ENCODE measurements at places on chromosomes 16 and 17. TPM values are rescaled to one million over a fixed set of nuclear protein-coding genes. Genes with fewer than 3 reads are reported as not detected.
A peak's percentile ranks its signal among the peaks of the same experiment; 100 is the strongest.

- DNase-seq, result no peak
- no peaks in the 10 kb centered on the region for H3K36me3 ChIP-seq
- H3K4me3 ChIP-seq, result no peak overlapping the region
- peaks cover 20% of the 10 kb centered on the region for H3K4me1 ChIP-seq
- no peak overlapping the region for H3K27ac ChIP-seq
- H3K27me3 ChIP-seq, result no peaks in the 10 kb centered on the region
Observed at GRCh38 chr17:41420134-41420533, 4.3 kb downstream of the KRT37 start.

GRCh38 chr17:32586666-32587065, 99.9 kb downstream of the CDK5R1 start:
- DNase-seq, result no peak
- H3K4me1 ChIP-seq, result no peaks in the 10 kb centered on the region
- no peaks in the 10 kb centered on the region for H3K36me3 ChIP-seq
- H3K27me3 ChIP-seq, result no peaks in the 10 kb centered on the region

OR1E2 gene
- not detected for total RNA-seq

- no peak overlapping the region for H3K27ac ChIP-seq
- H3K36me3 ChIP-seq, result peaks cover 45% of the 10 kb centered on the region
- DNase-seq, result no peak
- H3K27me3 ChIP-seq, result no peaks in the 10 kb centered on the region
- peaks cover 28% of the 10 kb centered on the region for H3K4me1 ChIP-seq
Observed at GRCh38 chr16:67901734-67902133, 8.7 kb downstream of the PSKH1 start.

- H3K4me3 ChIP-seq, result no peak overlapping the region
- H3K4me1 ChIP-seq, result peaks cover 30% of the 10 kb centered on the region
- no peaks in the 10 kb centered on the region for H3K36me3 ChIP-seq
- DNase-seq, result peak; percentile 85
- H3K27ac ChIP-seq, result no peak overlapping the region
Observed at GRCh38 chr17:38608648-38609047, 2.9 kb upstream of the SRCIN1 start.

DNA sequence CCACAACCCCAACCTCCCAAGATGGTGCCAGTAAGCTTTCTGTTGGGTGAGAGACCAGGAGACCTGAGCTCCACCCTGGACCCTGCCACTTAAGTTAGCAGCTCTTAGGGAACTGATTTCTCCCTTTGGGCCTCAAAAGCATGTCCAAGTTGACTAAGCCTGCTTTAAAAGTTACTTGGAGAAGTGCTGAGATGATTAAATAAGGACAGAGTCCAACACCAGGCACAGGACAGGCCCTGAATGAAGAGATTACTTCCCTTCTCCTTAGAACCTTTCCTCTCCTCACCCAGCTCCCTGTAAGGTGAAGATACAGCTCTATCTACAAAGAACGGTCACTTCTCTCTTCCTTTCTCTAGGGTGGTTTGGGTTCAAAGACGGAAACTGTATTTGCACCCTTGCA, 162.6 kb downstream of the XYLT1 start:
- no peak overlapping the region for H3K27ac ChIP-seq
- DNase-seq, result no peak
- no peaks in the 10 kb centered on the region for H3K36me3 ChIP-seq

AIPL1 gene
- not detected for total RNA-seq

DNA sequence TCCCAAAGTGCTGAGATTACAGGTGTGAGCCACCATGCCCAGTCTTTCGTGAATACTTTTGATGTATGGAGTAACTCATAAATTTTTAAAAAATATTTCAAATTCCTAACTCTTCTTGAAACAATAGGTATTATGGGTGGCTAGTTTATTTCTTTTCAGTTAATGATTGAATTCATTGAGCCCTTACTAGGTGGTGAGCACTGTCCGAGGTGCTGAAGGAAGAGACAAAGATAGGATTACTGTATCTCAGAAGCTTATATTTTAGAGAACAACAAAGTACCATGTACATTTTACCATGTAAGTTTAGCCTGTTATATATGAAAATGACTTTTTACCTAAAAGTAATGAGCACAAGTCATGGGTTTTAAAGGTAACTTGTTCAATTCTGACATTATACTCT, 418.3 kb downstream of the NPIPA7 start:
- H3K27me3 ChIP-seq, result no peaks in the 10 kb centered on the region
- H3K27ac ChIP-seq, result no peak overlapping the region
- no peak overlapping the region for H3K4me3 ChIP-seq
- H3K36me3 ChIP-seq, result no peaks in the 10 kb centered on the region

GRCh38 chr16:683396-684070, 601 bp downstream of the JMJD8 start:
- H3K27me3 ChIP-seq, result no peaks in the 10 kb centered on the region
- H3K36me3 ChIP-seq, result peaks cover 36% of the 10 kb centered on the region
- peaks cover 73% of the 10 kb centered on the region for H3K4me1 ChIP-seq
- no peak for DNase-seq

- no peaks in the 10 kb centered on the region for H3K36me3 ChIP-seq
- H3K27ac ChIP-seq, result no peak within 1 kb of the TSS
- peaks cover 9% of the 10 kb centered on the region for H3K4me1 ChIP-seq
- no peak for DNase-seq
- peak within 1 kb of the TSS; percentile 25 for H3K4me3 ChIP-seq
Observed at GRCh38 chr17:43953746-43954145, at the start of gene PYY. TSS of gene PYY (minus strand) at chr17:43953940. CDS start at chr17:43953483, 457 bp downstream.

SECTM1 gene
- total RNA-seq, result 48.8 TPM

DNA sequence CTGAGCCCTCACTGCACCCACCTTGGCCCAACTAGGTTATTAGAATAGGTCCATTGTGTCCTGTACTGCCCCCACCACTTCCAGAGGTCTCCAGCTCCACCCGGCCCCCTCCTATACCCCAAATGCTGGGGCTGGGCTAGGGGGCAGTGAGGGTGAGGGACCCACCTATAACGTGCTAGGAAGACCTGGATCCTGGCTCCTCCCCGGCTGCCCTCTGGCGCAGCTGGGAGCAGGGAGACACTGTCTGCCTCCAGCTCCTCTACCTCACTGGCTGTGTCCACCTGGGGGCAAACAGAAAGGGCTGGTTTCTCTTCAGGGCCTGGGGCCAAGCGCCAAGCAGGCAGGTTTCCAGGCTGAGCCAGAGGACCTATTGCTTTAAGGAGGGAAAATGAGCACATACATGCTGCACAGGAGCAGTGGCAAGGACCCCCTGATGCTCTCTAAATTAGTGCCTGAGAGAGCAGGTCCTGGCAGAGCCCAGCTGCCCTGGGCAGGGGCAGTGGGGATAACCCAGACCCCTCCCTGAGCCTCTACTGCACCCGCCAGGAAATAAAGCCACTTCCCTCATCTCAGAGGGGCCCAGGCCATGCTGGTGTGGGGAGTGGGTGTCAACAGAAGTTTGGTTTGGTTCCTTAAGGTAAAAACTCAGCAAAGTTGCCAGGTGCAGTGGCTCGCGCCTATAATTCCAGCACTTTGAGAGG, 12.2 kb downstream of the TSPOAP1 start:
- no peaks in the 10 kb centered on the region for H3K4me1 ChIP-seq
- H3K36me3 ChIP-seq, result peaks cover 17% of the 10 kb centered on the region
- no peaks in the 10 kb centered on the region for H3K27me3 ChIP-seq

GRCh38 chr17:83099570-83100181, 20.3 kb downstream of the METRNL start:
- H3K4me1 ChIP-seq, result peaks cover 47% of the 10 kb centered on the region
- H3K27ac ChIP-seq, result peak overlapping the region; percentile 67
- peaks cover 22% of the 10 kb centered on the region for H3K36me3 ChIP-seq
- H3K4me3 ChIP-seq, result peak overlapping the region; percentile 22

DNA sequence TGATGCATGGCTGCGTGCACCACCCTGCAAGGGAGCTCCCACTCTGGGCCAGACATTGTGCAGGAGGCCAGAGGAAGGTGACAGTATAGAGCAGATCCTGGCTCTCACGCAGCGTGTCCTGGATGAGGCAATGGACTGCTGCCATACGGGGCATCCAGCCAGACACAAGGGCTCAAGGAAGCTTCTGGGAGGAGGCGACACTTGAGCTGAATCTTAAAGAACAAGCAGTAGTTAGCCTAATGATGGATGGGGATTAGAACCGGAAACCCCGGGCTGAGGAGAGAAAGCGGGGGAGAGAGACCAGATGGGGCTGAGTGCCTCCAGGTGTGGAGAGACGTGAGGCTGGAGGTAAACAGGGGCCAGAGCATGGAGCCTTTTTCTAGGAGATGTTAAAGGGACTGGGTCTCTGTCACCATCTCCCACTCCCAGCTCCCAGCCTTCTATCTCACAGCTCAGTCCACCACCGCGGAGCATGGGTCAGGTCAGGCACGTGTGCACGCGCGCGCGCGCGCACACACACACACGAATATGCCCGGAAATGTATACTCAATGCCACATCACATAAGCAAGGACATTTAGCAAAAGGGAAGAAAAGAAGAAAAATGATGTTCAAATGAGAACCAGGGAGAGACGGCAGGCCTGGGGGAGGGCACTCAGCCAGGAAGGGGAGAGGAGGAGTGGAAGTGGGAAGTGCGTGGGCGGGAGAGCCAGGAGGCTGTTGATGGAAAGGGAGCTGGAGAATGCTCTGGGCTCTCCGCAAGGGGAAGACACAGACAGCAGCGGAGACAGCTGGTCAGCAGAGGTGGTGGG, 46.3 kb downstream of the CCDC42 start:
- H3K27me3 ChIP-seq, result no peaks in the 10 kb centered on the region
- H3K36me3 ChIP-seq, result no peaks in the 10 kb centered on the region
- DNase-seq, result peak; percentile 90
- peak overlapping the region; percentile 71 for H3K27ac ChIP-seq

- no peak overlapping the region for H3K27ac ChIP-seq
- H3K4me3 ChIP-seq, result no peak overlapping the region
- no peaks in the 10 kb centered on the region for H3K27me3 ChIP-seq
Observed at GRCh38 chr17:17763734-17764133, 73.1 kb downstream of the SREBF1 start.

DNA sequence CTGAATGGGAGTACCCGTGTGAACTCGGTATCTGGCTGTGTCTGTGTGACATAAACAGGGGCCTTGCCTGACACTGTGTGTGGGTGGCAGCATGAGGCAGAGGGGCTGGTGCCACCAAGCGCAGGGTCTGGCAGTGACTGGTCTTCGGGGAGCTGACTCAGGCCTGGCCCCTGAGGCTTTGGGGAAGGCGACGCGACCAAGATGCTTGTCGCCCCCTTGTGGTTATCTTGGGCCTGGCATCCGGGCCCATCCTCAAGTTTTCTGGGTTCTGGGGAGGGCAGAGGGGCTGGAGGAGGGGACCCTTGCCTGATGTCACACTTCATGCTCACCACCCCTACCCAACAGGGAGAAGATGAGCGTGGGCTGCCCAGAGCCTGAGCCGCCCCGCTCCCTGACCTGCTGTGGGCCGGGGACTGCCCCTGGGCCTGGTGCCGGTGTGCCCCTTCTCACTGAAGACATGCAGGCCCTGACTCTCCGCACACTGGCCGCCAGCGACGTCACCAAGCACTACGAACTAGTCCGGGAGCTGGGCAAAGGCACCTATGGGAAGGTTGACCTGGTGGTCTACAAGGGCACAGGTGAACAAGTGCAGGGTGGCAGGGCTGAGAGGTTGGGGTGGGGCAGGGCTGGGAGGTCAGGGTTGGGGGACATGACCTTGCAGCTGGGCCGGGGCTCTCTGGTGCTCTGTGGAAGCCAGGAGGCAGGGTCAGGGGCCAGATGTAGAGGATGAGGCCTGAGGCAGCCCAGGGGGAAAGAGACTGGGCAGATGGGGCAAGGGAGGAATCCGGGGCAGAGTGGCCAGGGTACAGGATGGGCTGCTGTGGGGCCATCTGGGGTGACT, 24.9 kb downstream of the SBK1 start:
- no peak overlapping the region for H3K27ac ChIP-seq
- no peaks in the 10 kb centered on the region for H3K4me1 ChIP-seq
- H3K4me3 ChIP-seq, result no peak overlapping the region
- peaks cover 11% of the 10 kb centered on the region for H3K27me3 ChIP-seq
- H3K36me3 ChIP-seq, result no peaks in the 10 kb centered on the region

DNA sequence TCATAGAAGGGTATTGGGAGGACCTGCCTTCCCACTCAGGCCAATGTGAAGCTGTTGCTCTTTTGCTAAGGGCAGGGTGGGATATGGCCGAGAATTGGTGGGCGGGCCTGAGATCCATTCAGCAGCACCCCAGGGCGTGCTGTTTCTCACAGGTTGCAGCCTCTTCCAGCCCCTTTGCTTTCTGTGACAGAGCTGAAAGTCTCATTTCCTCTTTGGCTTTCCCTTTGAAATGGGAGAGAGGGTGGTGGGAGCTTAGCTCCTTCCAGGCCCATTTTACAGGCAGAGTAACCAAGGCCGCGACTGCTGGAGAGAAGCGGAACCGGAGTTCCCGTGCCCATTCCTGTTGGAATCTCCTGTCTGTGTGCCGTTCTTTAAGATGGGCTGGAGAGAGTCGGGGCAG, 183.0 kb downstream of the RAB11FIP4 start:
- no peak for DNase-seq
- peaks cover 51% of the 10 kb centered on the region for H3K4me1 ChIP-seq
- peak overlapping the region; percentile 79 for H3K27ac ChIP-seq
- no peaks in the 10 kb centered on the region for H3K27me3 ChIP-seq

USB1 gene
- 54.0 TPM for total RNA-seq

DNA sequence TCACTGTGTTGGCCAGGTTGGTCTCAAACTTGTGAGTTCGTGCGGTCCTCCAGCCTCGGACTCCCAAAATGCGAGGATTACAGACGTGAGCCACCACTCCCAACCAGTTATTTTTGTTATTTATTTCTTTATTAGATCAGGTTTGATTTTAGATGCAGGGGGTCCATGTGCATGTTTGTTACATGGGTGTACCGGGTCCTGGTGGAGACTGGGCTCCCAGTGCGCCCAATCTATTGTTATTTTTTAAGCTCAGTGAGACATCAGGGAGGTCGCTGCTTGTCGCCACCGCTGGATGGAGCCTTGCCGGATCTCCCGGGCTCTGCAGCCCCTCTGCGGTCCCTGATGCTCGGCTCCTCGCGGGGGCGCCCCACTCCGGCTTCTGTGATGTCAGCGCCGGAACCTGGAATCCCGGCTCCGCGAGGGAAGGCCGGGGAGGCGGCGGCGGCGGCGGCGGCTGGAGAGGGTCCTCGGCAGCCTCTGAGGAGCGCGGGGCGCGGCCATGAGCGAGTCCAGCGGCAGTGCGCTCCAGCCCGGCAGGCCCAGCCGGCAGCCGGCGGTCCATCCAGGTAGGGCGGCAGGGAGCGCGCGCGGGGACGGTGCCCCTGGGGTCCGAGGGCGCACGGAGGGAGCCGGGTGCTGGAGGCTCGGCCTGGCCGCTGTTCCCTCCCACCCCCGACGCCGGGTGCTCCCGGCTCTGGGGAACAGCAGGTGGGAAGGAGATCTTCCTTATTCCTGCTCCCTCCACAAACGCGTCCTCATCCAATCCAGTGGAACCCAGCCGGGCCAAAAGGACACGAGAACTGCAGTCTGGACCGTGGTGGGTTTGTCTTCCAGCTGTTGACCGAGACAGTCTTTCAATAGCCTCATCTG, at the start of gene TMC7:
Gene TMC7, plus strand, starts transcription at position 370 of the 870 bp plus-strand sequence. Its CDS starts 130 bp downstream, at position 500.
- no peaks in the 10 kb centered on the region for H3K27me3 ChIP-seq
- peak; percentile 96 for DNase-seq
- peak within 1 kb of the TSS; percentile 50 for H3K4me3 ChIP-seq
- peaks cover 12% of the 10 kb centered on the region for H3K4me1 ChIP-seq

DNA sequence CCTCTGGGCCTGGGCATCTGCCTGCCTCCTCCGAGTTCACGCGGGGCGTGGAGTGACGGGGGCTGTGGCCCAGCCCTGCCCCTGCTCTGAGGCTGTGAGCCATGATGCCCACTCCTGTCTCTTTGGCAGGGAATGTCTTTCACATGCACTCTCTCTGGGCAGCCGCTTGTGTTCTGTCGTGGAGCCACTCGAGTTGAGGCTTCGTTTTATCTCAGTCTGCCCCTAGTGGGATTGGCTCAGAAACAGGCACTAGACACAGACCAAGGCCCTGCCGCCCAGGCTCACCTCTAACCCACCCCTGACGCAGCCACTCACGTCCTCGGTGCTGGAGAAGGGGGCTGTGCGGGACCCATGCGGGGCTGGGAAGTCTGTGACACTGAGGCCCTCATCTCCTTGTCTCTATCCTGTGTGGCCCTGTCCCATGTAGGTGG, 67.5 kb upstream of the KCTD5 start:
- DNase-seq, result no peak
- H3K4me3 ChIP-seq, result no peak overlapping the region
- H3K4me1 ChIP-seq, result no peaks in the 10 kb centered on the region
- no peak overlapping the region for H3K27ac ChIP-seq
- H3K36me3 ChIP-seq, result peaks cover 25% of the 10 kb centered on the region

Data from stomach (tissue), 19 donors.